ENCODE measurements at places on chromosomes 4 and X.
A peak's percentile ranks its signal among the peaks of the same experiment; 100 is the strongest.

- no peak for DNase-seq
These were observed 421.7 kb upstream of the HTR2C start for GRCh38 chrX:114162068-114162735.

DNA sequence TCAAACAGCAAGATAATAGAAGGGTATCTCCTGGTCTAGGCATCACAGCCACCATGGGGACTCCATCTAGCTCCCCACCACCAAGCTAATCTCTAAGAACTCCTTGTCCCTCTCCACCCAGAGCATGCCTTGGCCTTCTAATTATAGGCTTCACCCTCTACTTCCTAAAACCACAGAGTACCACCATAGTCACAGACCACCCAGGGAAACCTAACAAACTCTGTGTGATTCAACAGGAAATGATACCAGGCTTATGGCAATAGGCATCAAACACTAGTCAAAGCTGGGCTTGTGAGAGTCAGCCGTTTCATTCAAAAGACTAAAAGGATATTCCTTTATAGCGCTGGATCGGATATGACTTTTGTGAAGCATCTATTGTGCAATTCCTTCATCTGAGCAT is 91.5 kb upstream of the NALF2 start:
- DNase-seq: no peak

GRCh38 chrX:51148848-51149247 is 183.8 kb upstream of the NUDT10 start:
- no peak for DNase-seq

GRCh38 chr4:47876784-47877546 is 37.4 kb downstream of the NFXL1 start:
- DNase-seq: peak; percentile 47

DNA sequence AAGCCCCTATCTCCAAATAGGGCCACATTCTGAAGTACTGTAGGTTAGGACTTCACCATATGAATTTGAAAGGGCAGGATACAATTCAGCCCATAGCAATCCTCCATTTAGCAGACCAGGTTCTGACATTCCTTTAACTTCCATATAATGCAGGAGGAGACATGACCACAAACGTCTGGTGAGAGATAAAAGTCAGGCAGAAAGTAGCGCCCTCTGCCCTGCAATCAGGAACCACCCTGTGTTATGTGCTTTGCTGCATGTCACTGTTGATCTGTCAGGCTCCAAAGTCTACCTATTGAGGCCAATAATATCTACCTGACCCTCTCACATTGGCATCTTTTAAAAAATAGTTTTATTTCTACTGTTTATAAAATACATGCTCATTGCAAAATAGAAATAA is 30.2 kb upstream of the SEPSECS start:
- no peak for DNase-seq

- DNase-seq: peak; percentile 25
These were observed 544.0 kb upstream of the AMOT start for GRCh38 chrX:113384628-113385027.

DNA sequence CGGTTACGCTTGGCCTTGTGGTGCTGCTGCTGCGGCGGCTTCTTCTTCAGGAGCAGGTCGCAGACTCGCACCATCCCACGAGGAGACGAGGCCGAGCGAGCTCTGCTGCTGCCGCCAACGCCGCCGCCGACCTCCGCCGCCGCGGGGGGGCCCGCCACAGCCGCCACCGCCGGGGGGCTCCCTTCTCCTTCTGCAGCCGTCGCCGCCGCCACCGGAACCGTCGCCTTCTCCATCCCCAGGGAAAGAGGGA is 237 bp downstream of the ANKRD17 start:
- no peak for DNase-seq

DNA sequence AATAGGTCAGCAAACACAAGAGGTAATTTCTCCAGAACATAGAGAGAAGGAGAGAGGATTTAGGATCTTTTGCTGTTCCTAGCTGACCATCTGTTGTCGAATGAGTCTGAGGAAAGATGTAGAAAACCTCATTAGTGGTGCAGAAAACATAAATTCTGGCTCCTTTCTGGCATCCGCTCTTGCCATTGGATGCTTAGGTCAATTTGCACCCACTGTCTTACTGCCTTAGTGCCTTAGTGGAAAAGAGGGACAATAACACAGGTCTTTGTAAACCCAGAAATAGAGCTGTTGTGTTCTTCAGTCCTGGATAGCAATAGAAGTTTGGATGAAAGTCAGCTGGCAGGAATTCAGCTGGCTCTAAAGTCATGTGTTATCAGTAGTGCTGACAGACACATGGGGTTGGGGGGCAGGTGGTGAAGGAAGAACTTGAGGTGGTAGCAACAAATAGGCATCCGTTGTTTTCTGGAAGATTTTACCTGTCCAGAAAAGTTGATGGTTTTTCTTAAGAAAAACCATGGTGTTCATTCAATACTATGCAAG is 78.2 kb downstream of the GLRA2 start:
- no peak for DNase-seq

- no peak for DNase-seq
These were observed 587.1 kb upstream of the GRIA3 start for GRCh38 chrX:122596998-122597397.

DNA sequence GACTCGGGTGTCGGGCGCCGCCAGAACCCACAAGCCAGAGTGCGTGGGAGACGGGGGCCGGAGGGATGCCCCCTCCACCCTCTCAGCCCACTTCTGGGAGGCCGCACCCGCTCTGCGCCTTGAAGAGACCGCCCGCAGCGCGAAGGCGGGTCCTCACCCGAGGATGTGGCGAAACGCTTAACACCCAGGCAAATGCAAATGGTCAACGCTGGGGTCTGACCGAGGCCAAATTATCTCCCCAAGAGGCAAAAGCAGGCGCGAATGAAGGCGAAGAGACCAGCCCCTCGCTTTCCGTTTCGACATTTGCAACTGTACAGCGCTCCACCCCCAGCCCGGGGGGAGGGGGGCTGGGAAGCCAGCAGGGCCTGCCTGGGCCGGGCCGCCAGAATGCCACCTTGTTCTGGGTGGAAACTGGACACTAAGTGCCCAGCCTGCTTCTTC is 137.7 kb upstream of the ZIC3 start:
- DNase-seq: peak; percentile 2

DNA sequence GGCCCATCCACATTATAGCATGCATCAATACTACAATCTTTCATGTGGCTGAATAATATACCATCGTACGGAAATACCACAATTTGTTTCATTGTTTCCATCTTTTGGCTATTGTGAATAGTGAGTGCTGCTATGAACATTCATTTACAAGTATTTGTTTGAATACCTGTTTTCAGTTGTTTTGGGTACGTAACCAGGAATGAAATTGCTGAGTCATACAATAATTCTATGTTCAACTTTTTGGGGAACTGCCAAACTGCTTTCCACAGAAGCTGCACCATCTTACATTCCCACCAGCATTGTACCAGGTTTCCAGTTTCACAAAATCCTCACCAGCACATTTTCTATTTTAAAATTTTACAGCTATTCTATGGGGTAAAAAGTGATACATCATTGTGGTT is 28.5 kb upstream of the MANBA start:
- peak; percentile 91 for DNase-seq

DNA sequence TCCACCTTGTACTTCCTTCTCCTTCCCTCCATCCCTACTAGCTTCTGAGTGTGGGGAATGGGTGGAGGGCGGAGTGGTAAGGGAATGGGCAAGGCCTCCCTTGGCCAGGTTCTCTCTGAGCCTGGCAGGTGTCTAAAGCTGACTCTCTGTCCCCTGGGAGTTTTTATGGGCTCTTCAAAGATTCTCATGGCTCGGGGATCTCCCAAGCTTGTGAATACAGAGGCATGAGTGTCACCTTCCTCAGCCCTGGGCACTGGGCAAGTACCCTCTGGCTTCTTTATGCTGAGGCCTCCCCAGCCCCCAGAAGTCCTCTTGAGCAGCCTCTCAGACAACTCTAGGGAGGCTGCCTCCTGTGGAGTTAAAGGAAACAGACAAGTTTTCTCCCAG is 32.5 kb upstream of the DDX3X start:
- no peak for DNase-seq

Data from choroid plexus epithelial cell (primary cell).